ENCODE measurements at places on chromosomes 16 and 17.
A peak's percentile ranks its signal among the peaks of the same experiment; 100 is the strongest.

DNA sequence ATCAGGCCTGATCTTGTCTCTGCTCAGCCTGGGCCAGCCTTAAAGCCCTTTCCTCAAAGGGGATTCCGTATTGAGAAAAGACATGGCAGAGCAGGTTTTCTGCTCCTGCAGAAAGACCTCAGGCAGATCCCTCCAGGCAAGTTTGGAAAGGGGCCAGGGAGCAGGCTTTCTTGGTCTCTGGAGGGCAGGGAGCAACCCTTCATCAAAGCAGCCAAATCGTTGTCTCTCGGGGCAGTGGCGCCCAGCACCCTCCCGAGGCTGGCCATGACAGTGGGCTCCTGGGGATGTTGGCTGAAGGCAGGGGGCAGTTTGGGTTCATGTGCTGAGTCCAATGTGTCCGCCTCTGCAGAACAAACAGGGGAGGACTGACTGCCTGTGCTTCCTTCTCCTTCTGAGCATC, 168.4 kb upstream of the WSCD1 start:
- DNase-seq, result no peak

GRCh38 chr17:75737133-75737962, 16.1 kb downstream of the ITGB4 start:
- DNase-seq, result no peak

DNA sequence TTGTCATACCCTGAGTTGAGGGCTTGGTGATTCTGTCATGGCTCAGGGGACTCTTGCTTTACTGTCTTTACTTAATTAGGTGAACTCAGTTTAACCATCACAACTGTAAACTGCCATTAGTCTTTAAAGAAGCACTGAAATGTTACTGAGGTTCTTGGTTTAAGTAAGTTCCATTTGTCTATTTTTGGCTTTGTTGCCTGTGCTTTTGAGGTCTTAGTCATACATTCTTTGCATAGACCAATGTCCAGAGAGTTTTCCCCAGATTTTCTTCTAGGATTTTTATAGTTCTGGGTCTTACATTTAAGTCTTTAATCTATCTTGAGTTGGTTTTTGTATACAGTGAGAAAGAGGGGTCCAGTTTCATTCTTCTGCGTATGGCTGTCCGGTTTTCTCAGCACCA, 137.5 kb downstream of the SOCS1 start:
- no peak for DNase-seq

DNA sequence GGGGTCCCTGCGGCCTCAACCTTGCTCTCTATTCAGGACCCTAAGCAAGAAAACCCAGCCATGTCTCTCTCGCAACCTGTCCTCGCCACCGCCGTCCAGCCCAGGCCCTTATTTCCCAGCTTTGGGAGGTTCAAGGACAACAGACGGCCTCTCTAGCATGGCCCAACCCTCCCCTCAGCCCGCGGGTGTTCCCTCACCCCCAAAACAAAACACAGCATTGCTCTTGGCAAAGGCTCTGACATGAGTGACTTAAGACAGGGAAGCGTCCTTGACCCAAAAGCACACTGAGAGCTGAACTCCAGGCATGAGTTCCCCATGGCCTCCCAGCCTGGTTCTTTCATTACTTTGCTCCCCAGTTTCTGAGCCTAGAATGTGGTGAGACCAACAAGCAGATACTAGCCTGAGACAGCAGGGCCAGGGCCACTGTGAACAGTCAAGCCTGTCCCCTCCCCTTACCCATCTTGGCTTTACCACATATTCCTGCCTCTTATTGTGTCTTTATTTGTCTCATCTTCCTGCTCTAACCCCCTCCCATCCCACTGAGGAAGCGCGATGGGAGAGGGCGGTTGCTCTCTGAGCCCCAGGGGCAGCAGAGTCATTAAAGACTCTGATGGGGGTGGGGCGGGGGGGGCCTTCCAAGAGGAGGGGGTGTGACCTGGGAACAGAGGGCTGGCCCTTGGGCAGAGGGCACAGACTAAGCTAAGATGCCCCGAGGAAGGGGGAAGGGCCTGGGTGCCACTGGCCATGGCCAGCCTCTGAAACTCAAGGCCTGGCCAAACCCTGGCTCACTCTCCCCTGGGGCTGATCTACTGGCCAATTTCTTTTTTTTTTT, 11.8 kb downstream of the SREBF1 start:
- no peak for DNase-seq

- no peak for DNase-seq
These were observed 1.5 kb downstream of the MATCAP1 start for GRCh38 chr16:67182288-67182687.

GRCh38 chr17:35210741-35211140, 16.5 kb upstream of the SLC35G3 start:
- DNase-seq, result no peak

- no peak for DNase-seq
These were observed 174.9 kb upstream of the WSCD1 start for GRCh38 chr17:5895276-5895675.

DNA sequence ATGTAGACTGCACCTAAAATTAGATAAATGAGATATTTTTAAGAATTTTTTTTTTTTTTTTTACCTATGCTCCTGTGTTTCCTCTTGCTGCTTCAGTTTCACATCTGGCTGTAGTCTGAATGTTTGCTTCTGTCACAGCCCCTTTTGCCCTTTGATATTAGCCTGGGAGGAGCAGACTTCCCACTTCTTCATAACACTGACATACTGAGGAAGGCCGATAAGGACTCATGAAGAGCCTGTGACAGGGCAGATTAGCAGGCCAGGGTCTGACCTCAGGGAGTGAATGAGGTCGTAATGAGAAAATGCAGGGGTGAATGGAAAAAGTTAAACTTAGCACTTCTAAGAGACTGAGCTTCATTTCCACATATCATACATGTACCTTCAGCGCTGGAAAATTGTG, at the start of gene SLFN14:
TSS of gene SLFN14 (minus strand) at position 117 of the 400 bp plus-strand sequence. CDS start 2,757 bp downstream, outside the sequence.
- DNase-seq, result no peak

- no peak for DNase-seq
These were observed 8.0 kb downstream of the PDF start for GRCh38 chr16:69322343-69322742.

- no peak for DNase-seq
These were observed 35.0 kb downstream of the NECAB2 start for GRCh38 chr16:84003038-84003437.

DNA sequence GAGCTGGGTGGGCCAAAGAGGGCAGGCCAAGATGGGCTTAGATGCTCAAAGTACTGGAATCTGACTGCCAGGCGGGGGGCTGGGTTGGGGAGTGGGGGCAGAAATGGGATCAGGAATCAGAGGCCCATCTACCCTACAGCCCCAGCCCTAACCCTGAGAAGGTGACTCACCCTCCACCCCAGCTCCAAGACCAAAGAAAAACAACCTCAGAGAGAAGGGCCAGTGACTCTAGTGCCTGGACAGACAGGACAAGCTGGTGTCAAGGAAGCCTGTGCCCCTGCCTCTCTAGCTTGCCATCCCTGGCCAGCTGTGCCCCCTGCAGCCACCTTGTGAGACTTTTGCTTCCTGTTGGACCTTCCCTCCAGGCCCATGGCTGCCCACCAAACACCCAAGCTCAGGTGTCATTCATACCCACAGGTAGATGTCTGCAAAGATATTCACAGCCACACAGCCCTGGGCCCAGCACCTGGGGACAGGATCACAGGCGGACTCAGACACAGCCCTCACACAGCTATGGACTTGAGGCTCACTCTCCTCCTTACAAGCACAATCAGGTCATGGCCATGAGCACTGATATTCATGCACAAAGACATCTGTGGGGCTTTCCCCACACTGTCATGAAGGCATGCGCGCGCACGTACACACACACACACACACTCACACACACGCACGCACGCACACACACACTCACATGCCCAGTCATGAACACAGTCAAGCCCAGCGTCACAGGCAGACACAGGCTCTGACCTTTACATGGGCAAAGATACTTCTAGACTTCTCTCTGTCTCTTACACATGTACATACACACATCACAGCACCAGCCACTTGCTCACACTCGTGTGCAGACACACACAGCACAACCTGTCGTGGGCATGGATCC, 2.8 kb downstream of the WNT3 start:
- DNase-seq, result no peak

GRCh38 chr17:59361386-59361785, 29.9 kb downstream of the YPEL2 start:
- no peak for DNase-seq

DNA sequence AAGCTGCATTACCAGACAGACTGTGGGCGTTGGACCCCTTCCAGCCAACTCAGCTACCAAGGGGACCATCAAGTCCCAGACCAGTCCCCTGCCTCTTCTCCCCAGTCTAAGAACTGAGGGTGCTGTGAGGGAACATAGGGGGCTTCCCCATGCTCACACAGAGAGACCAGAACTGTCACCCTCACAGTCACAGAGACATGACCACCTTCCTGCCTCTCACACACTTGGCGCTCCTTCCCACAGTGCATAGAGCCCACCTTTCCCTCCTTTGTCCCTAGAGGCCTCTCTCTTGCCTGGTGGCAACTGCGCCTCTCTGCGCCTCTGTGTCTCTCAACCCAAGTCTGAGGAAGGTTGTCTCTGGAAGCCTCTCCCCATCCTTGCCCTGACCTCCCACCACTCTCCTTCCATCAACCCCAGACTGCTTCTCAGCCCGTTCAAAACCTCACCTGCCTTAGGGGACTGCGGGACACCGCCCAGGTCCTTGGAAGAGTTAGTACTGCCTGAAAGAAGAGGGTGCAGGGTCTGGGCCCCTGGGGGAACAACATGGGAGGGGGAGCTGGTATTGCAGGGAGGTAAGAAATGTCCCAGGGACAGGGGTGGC, 6.1 kb upstream of the LHX1 start:
- DNase-seq, result no peak

DNA sequence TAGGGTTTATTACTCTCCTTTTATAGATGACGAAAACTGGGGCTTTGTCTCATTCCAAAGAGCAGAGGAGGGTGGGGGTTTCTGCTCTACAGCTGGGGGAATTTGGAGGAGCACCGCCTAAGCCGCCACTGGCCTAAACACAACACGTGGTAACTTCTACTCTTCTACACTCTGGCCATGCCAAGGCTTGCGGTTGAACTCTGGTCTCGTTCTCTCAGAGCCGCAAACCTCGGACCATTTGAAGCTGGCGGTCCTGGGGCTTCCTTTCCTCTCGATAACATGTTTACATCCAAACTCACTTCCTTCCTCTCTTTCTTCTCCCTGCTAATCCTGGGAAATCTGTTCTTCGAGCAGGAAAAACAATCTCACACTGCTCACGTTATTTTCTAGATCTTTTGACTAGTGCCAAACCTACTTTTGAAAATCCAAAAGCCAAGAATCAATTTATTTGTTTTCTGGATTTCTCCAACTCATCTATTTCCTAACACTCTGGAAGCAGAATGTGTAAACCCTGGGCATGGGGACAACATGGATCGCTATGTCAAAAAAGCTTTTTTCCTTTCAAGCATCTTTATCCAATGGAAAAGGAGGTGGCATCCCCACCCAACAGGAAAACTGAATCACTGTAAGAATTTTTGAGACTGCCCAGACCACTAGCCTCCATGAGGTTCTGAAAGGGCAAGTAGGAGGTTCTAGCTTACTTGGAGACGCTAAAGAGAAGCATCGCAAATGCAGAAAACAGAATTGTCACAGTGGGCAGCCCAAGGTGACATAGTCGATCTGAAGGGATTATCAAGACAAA, 13.6 kb upstream of the EEF2K start:
- peak; percentile 39 for DNase-seq

GRCh38 chr17:79047923-79048825, 24.2 kb downstream of the C1QTNF1 start:
- no peak for DNase-seq

GRCh38 chr16:46638947-46639925, 18.1 kb upstream of the SHCBP1 start:
- DNase-seq, result no peak

- no peak for DNase-seq
These were observed 316.3 kb downstream of the CBLN1 start for GRCh38 chr16:48965386-48965785.

DNA sequence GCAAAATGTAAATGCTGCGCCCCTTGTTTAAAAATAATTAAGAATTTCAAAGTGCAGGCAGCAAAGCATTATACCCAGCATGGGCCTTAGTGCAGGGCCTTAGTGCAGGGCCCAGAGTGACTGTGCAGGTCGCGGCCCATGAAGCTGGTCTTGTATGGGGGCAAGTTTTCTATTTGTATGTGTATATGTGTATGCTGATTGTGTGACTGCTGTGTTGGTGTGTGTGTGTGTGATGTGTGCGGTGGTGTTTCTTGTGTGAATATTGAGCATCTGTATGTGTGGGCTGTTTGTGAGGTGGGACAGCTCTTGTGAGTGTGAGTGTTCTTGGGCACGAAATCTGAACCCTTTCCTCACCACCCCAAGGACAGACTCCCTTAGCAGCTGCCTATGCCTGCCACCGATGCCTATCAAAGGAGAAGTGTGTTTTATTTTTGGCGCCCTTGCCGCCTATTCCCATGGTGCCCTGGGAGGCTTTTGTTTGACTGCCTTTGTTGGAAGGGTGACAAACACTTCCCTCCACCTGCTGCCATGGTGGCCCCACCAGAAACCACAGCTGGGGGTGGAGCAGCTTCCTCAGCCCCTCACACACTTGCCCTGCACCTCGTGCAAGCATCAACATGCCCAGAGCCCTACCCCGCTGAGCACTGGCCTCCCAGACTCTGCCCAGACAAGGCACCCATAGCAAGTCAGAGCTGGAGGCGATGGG, 18.0 kb downstream of the CCR7 start:
- no peak for DNase-seq

DNA sequence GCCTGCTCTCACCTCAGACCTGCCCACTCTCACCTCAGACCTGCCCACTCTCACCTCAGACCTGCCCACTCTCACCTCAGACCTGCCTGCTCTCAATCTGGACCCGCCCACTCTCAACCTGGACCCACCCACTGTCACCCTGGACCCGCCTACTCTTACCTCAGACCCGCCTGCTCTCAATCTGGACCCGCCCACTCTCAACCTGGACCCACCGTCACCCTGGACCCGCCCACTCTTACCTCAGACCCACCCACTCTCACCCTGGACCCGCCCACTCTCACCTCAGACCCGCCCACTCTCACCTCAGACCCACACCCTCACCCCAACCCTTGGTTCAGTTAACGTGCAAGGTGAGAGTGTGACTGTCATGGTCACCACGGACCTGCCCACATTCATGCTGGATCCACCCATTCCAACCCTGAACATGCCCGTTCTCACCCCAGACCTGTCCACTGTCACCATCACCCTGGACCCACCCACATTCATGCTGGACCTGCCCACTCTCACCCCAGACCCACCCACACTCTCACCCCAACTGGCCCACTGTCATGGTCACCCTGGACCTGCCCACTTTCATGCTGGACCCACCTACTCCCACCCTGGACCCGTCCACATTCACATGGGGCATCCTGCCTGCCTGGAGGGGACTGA, 31.2 kb upstream of the ENPP7 start:
- no peak for DNase-seq

DNA sequence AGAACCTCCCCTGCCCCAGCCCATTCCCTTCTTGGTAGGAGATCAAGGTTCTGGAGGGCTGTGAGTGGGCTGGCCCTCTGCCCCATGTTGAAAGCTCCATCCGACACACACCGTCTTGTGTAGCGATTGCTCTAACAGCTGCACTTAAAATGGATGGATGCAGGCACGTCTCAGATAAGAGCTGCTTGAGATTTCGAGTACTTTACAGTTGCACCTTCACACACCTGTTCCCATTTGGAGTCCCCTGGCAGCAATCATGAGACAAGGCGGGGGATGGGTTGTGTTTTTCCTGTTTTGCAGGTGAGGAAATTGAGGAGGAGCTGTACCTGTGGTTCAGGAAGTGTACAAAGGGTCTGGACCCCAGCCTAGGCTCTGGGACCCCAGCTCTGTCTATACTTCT, 25.6 kb upstream of the TAC4 start:
- no peak for DNase-seq

GRCh38 chr17:50332196-50332595, 13.7 kb upstream of the XYLT2 start:
- no peak for DNase-seq

Measured in stimulated activated CD4-positive, alpha-beta T cell treated with anti-CD3 and anti-CD28 coated beads, Interleukin-12 subunit alpha, Interleukin-12 subunit beta, amount 100 ng/mL, for 24 hours (primary cell).